ENCODE measurements at places on chromosomes 12 and 14.

DNA sequence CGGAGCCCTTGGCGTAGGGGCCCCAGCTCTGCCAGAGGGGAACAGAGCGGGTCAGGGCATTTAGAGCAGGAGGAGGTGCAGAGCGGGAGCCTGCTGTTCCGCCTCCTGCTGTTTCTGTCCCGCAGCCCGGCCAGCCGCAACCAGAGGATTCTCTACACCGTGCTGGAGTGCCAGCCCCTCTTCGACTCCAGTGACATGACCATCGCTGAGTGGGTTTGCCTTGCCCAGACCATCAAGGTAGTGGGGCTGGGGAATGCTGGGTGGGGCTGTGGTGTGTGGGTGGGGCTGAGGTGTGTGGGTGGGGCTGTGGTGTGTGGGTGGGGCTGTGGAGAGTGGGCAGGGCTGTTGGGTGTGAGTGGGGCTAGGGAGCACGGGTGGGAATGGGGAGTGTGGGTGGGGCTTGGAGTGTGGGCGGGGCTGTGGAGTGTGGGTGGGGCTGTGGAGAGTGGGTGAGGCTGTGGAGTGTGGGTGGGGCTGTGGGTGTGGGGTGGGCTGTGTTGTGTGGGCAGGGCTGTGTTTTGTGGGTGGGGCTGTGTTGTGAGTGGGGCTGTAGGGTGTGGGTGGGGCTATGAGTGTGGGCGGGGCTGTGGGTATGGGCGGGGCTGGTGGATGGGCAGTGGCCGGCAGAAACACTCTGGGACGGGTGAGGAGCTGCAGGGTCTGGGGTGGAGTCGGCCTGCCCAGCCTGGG lies 8.0 kb downstream of the ASPG start:
- no peak for DNase-seq

GRCh38 chr12:12319451-12320183 lies 30.4 kb downstream of the MANSC1 start:
- peak; percentile 45 for DNase-seq

- no peak for DNase-seq
These were observed 28.8 kb upstream of the INF2 start for GRCh38 chr14:104660597-104660996.

DNA sequence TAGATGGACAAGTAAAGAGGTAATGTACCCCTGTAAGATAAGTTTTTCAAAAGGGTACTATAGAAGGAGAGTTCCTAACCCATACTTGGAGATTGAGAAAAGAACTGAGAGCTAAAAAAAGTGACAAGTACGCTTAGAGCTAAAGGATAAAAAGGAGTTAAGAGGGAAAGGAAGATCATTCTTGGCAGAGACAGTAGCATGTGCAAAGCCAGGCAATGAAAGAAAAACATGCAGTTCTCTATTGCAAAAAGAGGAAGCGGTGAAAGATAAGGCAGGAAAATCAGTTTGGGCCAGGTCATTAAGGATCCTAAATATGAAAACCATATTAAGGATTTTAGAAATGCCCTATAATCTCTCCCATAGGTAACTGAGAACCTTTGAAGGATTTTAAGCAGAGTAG lies 500.4 kb upstream of the GARIN6 start:
- no peak for DNase-seq

DNA sequence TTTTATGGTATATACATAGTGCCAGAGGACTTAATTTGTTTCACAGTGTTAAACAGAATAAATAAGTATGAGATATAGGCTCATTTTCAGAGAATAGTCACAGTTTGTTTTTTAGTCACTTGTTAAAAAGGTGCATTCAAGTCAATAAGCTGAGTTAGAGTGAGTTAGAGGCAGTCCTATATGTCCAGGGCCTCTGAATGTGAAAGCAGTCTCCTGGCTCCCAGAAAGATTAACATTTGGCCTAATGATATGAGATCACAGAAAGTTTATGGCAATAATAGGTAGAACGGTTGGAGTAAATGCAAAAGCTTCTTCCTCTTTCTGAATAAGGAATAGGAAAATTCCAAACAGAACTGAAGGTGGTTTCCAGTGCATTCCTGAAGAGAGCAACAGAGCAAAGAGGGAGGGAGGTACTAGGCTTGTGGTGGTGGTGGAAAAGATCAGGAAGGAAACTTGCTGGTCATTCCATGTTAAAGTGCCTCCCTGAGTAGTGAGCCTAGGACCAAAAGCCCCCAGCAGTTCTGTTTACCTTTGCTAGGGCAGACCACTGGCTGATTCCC lies 54.4 kb downstream of the SLC38A4 start:
- DNase-seq, result no peak

DNA sequence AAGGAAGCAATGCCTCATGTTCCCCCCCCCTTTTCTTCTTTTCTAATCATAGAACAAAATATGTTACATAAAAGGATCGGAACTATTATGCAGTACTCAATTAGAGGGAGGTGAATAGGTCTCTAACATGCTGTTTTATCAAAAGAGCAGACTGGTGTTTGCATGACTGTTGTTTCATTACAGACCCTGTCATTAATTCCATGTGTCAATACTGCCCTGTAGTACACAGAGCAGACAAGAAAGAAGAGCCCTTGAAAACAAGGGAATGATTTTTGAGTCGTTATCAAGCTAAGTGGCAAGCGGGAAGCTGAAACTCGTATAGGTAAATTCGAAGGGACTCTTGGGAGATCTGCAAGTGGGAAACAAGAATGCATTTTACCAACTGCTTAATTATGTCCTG lies 76.9 kb upstream of the TMEM263 start:
- DNase-seq, result no peak

GRCh38 chr12:72053604-72054003 lies 115.0 kb downstream of the TPH2 start:
- DNase-seq, result no peak

- DNase-seq, result no peak
These were observed 465.6 kb downstream of the MED13L start for GRCh38 chr12:115811929-115812328.

GRCh38 chr14:37889087-37889486 lies 293.7 kb downstream of the TTC6 start:
- DNase-seq, result no peak

DNA sequence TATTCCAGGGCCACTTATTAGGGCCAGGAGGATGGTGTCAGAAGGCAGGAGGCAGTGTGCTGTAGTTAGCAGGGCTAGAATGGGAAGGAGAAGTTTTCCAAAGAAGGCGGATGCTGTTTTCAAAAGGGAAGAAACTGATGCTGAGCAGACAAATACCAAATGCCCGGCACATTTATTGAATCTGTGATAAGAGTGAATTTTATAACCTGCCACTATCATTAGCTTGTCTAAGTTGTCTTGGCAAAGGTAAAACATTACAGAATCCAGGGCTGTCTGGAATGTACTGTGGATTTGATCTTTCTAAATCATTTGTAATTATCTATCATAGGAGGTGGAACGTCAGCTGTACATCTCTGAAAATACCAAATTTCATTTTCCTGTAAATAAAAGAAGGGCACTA lies 40.8 kb downstream of the NDUFA12 start:
- DNase-seq, result no peak

GRCh38 chr14:95409477-95410272 lies 90.0 kb upstream of the CLMN start:
- no peak for DNase-seq

GRCh38 chr12:109951136-109951535 lies 45.0 kb downstream of the GIT2 start:
- DNase-seq, result peak; percentile 10

DNA sequence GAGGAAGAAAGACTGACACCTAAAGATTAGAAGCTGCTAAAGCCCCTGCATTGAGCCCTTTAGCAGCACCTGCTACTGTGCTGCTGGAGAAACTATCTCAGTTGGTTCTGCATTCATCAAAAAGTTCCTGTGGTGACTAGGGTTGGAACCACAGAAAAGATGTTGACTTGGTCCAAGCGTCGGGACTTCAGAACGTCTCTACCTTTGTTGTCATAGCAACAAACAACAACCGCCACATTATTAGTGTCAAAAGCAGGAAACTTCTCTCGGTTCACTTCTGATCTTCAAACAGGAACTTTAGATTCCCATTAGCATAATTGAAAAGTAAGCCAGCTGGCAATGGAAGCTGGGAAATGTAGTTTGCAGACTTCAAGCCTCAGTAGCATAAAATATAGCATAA lies 368.0 kb downstream of the SEC23A start:
- no peak for DNase-seq

DNA sequence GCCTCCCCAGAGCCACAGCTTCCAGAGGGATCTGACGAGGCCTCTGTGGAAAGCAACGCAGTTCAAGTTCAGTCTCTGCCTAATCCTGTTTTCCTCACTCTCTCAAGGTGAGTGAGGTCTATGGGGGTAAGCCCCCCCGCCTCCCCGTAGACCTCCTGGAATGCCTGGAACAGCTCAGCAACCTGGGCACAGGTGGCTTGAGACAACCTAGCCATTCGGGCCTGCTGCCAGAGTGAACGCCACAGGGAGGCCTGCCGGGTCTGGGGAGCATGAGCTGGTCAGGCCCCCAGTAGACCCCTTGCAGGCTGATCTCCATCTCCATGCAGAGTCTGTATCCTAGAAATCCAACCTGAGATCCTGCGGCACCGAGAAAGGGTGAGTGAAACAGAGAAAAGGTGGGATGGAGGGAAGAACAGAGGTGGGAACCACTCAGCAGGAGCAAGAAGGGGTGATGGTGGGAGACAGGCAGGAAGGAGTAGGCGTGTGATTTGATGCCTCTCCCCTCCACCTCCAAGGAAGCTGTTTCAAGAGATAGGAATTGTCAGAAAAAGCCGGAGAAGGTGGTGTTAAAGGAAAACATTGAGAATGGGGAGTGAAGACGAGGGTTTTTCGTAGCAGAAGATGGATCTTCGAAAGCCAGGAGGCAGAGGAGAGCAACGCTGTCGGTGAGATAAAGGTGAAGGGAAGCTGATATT lies 123.1 kb upstream of the PRMT8 start:
- no peak for DNase-seq

GRCh38 chr12:56241424-56242303 lies 11.8 kb downstream of the SLC39A5 start:
- no peak for DNase-seq

- no peak for DNase-seq
These were observed 23.2 kb downstream of the TEAD4 start for GRCh38 chr12:2982361-2982760.

- no peak for DNase-seq
These were observed 18.1 kb downstream of the MORN3 start for GRCh38 chr12:121651320-121651719.

GRCh38 chr12:24363177-24363754 lies 413.8 kb upstream of the SOX5 start:
- no peak for DNase-seq

All from fibroblast of the conjunctiva (primary cell).